Stomach (tissue), 19 donors: ENCODE measurements at places on chromosomes 7 and 10. TPM values are rescaled to one million over a fixed set of nuclear protein-coding genes. Genes with fewer than 3 reads are reported as not detected.

Gene COL13A1
- total RNA-seq, result 0.58 TPM

Gene NPTX2
- total RNA-seq, result 11.1 TPM

Gene RADIL
- 3.0 TPM for total RNA-seq

Gene WIPF3
- not detected for total RNA-seq

Gene CACNB2
- 16.9 TPM for total RNA-seq

Gene CADPS2
- total RNA-seq, result 33.0 TPM

Gene SLC18A2
- total RNA-seq, result not detected

Gene TIAL1
- 140 TPM for total RNA-seq

Gene EMX2
- total RNA-seq, result not detected

Gene PAX4
- not detected for total RNA-seq

Gene WAPL
- 100 TPM for total RNA-seq

DNA sequence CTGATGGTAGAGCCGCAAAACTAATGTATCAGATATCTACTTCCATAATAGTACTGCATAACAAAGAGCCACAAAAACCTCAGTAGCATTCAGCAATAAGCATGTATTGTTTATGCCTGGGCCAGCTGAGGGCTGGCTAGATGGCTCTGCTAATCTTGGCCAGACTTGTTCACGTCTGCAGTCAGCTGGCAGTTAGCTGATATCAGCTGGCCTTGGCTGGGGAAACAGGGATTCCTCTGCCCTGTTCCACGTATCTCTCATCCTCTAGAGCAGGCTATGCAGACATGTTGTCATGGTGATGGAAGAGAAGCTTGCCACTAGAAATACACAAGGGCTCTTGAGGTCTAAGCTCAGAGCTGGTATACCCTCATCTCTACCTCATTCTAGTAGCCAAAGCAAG is 62.9 kb downstream of the GRM8 start:
- DNase-seq, result no peak

GRCh38 chr7:70723339-70723738 is 408.6 kb upstream of the GALNT17 start:
- no peak for DNase-seq

GRCh38 chr7:36734731-36735130 is 10.4 kb upstream of the AOAH start:
- DNase-seq, result no peak

- DNase-seq, result no peak
Observed at GRCh38 chr7:116259156-116259870, 49.0 kb downstream of the TES start.

GRCh38 chr7:100167912-100168323 is 499 bp downstream of the GAL3ST4 start:
- no peak for DNase-seq

GRCh38 chr7:44307905-44308595 is 17.3 kb downstream of the CAMK2B start:
- peak; percentile 22 for DNase-seq

GRCh38 chr7:124429923-124430322 is 335.7 kb downstream of the GPR37 start:
- no peak for DNase-seq

DNA sequence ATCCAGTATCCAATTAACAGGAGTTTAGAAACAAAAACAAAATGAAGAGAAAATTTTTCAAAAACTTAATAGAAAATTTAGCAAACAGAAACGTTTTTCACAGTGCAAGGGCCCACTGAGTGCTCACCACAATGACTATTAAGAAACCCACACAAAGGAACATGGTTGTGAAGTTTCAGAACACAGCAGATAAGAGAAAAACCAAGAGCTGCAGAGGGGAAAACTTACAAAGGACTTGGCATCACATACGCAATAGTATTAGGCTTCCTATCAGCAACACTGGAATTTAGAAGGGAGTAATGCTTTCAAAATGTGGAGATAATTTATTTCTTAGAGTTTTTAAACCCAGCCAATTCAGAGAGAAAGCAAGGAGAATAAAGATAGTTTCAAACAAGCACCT is 1.7 kb upstream of the C7orf25 start:
- DNase-seq, result no peak

DNA sequence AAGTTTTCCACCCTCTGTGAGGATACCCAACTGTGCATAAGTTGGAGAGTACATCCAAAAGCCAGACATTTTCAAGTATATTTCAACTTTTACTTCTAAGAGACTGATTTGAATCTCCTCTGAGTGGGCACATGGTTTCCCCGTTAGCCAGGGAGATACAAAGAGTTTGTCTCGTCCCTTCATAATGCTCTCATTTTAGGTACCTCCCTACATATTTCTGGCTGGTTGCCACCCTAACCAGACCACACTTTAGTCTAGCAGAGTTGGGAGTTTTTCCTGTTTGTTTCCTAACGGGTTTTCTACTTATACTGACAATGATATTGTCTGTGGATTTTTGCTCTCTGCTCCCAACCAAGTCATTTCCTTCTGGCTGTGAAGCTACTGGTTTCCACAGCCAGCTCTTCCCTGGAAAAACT is 180.3 kb downstream of the CCDC71L start:
- DNase-seq, result no peak

- DNase-seq, result no peak
Observed at GRCh38 chr7:35246819-35247218, 7.1 kb downstream of the TBX20 start.

GRCh38 chr10:114767986-114768821 is 53.4 kb upstream of the FHIP2A start:
- DNase-seq, result peak; percentile 65

- peak; percentile 63 for DNase-seq
Observed at GRCh38 chr10:123135415-123136141, at the start of gene HMX3. HMX3 (plus strand) TSS chr10:123135970; CDS start chr10:123136051, 81 bp downstream.

GRCh38 chr10:24643679-24644209 is 79.9 kb downstream of the ARHGAP21 start:
- DNase-seq, result no peak

DNA sequence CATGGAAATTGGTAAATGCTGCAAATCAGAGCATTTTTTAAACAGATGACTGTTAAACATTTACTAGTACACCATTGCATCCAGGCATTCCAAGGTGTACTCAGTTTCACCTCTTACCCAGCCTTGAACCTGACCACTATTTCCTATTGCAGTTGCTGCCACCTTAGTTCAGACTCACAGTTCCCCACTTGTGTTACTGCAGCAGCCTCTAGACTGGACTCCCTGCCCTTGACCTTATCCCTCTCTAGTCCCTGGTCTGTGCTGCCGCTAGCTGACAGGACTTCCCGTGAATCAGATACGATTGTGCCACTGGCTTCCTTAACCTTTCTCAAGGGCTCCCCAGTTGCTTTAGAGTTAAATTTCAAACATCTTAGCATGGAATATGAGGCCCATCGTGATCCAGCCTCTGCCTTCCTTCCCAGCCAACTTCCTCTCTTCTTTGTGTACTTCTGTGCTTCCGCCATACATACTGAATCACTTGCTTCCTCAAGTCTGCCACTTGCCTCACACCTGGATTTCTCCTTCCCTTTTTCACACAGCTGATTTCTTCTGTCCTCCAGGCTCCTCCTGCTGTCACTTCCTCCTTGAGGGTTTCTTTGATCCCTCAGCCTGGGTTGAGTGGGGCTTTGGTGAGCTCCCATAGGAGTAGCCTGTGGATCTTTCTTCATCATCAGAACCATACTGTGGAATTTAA is 118.7 kb upstream of the GJD4 start:
- DNase-seq, result no peak

DNA sequence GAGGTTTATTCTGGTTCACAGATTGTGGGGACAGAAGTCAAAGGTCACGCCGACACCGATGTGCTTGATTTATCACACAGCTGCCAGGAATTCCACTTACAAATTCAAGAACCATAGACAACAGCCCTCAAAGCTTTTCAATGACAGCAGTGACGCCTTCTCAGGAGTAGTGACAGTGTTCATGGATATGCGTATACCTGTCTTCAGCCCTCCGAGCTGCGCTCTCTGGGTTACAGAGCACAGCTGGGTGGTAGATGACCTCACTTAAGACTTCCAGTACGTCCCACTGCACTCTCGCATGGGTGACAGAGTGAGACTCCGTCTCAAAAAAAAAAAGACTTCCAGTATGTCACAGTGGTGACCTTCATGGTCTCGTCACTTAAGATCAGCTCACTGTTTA is 108.5 kb downstream of the TCERG1L start:
- peak; percentile 8 for DNase-seq

- DNase-seq, result no peak
Observed at GRCh38 chr10:52007091-52007490, 307.0 kb upstream of the DKK1 start.

- DNase-seq, result no peak
Observed at GRCh38 chr10:23262928-23263327, 70.8 kb downstream of the PTF1A start.

DNA sequence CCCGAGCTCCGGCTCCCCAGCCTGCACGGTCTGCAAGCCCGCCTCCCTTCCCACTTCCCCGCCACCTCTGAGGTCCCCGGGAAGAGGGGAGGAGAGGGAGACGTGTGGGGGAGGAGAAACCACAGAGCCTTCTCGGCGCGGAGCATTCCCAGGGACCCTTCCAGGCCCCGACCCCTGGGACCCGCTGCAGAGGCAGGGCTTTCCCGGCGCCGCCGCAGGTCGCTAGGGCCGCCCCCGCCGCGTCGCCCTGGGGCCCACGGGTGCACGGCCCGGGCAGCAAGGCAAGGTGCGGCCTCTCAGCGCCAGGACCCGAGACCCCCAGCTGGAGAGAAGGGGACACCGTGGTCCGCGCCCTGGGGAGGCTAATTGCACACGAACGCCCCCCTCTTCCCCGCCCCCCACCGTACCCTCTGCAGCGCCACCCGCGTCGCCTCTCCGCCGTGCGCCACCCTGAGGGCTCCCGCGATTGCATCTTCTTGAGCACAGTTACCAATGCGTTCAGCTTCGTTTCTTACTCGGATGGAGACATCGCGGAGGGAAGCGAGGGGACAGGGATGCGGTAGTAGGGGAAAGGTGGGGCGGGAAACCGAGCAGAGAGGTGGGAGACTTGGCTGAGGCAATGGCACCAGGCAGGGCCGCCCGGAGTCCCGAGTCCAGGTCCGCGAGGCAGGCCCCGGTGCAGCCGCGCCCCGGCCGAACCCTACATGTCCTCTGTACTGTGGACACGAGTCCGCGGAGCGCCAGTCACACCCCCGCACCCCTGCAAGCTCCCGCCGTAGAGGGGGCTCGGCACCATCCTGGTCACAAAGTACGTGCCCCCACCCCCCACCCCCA is 28.9 kb downstream of the SKIDA1 start:
- DNase-seq, result peak; percentile 87

GRCh38 chr7:140902303-140902953 is 22.3 kb downstream of the BRAF start:
- no peak for DNase-seq

GRCh38 chr7:22811746-22812280 is 10.8 kb downstream of the TOMM7 start:
- DNase-seq, result no peak

DNA sequence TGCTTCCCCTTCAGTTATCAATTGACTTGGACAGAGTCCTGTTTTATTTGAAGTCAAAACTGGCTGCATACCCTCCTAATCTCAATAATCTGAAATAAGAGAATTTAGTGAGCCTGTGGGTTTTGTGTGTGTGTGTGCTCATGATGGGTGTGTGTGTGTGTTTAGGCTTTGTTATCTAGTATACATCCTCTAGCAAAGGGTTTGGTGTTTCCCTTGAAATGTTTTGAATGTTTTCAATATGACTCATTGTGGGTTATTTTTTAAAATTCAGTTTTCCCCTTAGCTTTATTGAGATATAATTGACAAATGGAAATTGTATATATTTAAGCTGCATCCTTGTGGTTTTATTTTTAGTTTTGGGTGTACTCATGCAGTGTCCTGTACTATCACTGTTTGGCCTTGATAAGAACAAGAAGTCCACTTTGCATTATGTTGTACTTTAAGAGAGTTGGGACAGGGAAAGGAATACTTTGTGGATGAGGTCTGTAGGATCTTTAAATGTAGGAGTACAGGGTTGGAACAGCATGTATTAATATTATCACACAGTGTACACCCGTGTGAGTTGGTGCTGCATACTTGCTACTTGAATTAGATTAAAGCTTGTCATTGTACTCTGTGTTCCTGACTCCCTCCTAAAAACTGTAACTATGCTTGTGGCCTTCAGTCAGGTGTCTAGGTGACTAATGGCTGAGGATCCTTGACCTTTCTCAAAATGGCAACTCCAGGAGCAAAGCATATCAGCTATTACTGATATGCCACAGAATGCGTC is 58.3 kb downstream of the VCL start:
- peak; percentile 44 for DNase-seq

DNA sequence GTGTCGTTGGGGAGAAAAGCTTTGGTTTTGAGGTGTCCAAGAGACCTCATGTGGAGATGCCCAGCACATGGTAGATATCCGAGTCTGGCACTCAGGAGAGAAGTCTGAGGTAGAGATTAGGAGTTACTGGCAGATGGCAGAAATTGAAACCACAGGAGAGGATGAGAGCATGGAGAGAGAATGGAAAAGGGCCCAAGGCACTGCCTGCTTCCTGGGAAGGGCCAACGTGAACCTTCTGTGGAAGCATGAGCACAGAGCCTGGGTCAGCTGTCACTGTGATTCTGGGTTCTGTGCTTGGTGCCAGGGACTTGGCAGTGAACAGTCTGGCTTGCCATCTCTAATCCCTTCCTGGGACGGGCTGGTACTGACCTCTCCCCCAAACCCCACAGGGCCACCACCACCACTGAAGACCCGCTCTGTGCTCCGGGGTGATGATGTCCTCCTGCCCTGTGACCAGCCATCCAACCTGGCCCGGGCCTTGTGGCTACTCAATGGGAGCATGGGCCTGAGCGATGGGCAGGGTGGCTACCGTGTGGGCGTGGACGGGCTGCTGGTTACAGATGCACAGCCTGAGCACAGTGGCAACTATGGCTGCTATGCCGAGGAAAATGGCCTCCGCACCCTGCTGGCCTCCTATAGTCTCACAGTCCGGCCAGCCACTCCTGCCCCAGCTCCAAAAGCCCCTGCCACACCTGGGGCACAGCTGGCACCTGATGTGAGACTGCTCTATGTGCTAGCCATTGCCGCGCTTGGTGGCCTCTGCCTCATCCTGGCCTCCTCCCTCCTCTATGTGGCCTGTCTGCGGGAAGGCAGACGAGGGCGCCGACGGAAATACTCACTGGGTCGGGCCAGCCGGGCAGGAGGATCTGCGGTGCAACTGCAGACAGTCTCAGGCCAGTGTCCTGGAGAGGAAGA is 4.1 kb downstream of the MRPL43 start:
- DNase-seq, result no peak

GRCh38 chr10:30782537-30783461 is 153.2 kb upstream of the LYZL2 start:
- no peak for DNase-seq

DNA sequence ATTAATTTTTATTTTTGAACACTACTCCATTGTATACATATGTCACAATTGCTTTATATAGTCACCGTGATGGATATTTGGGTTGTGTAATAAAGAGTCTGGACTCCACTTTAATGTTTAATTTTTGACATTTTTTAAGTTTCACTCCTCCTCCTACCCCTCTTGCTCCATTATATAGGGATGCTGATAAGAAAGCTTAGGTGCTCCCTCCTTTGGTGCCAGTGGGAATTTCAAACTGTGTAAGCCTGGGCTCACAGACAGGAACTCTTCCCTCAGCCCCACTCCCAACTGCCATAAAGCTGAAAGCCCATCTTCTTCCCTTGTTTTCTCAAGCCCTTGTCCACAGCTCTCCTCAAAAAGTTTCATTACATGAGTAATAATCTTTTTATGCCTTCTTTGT is 47.6 kb downstream of the TWIST1 start:
- DNase-seq, result no peak

GRCh38 chr10:98076086-98076485 is 45.7 kb upstream of the CRTAC1 start:
- DNase-seq, result no peak
